ENCODE measurements at places on chromosomes 6 and 20. TPM values are rescaled to one million over a fixed set of nuclear protein-coding genes. Genes with fewer than 3 reads are reported as not detected.

The MAPK14 gene
- 27.3 TPM for total RNA-seq

- no peak for DNase-seq
These were observed 534.4 kb upstream of the CHD6 start for GRCh38 chr20:42152575-42152974.

DNA sequence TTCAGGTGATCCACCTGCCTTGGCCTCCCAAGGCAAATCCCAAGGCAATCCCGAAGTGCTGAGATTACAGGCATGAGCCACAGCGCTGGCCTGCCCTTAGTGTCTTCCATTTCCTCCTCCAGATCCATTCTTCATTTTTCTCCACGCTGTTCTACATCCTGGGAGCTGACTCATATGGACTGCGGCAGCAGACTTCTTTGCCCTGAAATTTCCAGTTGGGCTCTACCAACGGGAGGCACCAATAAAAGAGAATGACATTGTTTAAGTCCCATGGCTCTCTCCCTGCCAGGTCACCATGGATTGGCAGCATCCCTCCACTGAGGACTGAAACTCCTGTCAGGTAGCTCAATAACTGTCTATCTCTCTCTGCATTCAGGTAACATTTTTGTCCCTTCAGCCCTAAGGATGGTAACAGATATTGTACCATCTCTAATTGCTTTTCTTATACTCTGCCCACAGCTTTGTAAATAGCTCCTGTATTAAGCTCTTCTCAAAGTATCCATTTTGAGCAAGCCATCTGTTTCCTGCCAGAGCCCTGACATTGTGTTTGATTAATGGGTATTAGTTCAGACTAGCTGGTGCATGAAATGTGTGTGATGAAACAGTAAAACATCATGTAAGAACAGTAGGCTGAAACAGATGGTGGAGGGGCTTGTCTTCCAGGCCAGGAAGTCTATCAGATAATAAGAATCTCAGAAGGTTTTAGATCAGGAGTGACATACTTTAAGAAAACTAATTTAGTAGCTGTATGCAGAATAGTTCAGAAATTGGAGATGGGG lies 3.6 kb downstream of the TBCC start:
- no peak for DNase-seq

DNA sequence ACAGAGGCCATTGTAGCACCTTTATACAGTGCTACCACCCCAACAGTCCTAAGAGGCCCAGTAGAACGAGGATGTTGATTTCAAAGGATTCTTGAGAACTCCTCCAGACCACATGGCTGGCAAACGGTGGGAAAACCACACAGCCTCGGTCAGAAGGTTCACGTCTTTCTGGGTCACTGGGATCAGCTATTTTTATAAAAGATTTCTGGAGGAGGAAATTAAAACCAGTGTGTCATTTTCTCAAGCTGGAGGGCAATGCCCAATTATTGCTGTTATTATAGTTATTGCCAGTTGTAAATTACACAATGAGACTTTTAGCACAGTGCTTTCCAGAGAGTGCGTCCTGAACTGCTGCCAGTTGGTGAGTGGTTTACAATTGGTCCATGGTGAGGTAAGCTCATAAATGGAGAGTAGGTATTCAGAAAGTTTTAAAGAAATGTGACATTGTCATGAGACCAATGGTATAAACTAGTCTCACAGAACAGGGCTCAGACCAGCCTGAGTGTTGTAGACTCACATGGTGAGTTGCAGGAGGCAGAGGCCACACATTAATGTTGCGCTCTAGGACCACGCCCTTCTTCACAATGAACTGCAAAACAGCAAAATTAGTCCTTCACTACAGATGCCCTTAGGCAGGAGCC lies 8.4 kb upstream of the PPP1R14C start:
- DNase-seq = no peak

DNA sequence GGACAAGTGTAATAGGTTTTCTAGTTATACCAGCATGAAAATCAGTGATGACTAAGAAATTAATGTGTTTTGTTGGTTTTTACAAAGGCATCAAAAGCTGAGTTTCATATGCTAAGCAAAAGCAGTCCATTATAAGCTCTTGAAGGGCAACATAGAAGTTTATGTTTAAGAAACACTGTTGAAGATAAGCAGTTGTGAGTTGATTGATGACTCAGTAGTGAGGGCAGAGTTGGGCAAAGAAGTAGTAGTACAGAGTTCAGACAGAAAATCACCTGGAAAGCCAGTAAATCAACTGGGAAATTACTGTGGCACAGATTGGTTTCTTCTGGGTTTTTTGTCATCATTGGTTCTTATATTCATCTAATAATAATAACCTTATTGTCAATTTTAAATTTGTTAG lies 78.0 kb upstream of the SMIM8 start:
- DNase-seq = no peak

The BPIFB1 gene
- not detected for total RNA-seq

DNA sequence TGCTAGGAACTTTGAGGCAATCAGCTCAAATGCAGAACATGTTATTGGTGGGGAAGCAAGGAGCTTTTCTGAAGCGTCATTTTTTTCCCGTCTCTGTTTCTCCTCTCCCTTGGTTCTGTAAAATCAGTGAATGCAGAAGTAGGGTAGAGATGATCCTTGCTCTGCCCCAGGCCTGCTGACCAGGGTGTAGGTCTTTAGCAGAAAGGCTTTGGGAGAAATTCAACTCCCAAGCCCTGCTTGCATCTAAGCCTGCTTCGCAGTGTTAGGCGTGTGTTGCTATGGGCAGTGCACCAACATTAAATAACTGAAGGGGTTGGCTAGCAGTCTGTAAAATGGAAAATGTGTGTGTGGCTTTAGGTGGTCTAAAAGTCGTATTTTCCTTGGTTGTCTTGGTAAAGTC lies 45.9 kb downstream of the SASH1 start:
- DNase-seq = no peak

The BIRC7 gene
- total RNA-seq = 10.6 TPM

- no peak for DNase-seq
These were observed 70.5 kb upstream of the SLCO4A1 start for GRCh38 chr20:62571669-62572344.

DNA sequence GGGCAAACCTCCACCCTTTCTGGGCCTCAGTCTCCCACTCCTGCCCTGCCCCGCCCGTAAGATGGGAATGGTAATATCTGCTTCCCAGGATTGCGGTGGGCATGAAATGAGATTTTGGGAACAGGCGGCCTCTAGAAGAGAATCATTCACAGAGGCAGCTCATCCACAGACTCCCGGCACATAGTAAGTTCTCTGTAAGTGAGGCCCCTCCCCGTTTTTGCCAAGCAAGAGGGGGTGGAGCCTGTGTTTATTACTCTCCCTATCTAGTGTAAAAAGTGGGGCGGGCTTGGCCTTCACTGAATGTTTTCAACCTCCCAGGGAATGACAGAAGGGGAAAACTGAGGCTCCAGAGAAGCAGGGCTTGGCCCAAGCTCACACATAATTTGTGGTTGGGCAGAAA lies 20.0 kb downstream of the SUN5 start:
- DNase-seq = no peak

GRCh38 chr6:1524040-1524480 lies 85.7 kb upstream of the FOXC1 start:
- no peak for DNase-seq

DNA sequence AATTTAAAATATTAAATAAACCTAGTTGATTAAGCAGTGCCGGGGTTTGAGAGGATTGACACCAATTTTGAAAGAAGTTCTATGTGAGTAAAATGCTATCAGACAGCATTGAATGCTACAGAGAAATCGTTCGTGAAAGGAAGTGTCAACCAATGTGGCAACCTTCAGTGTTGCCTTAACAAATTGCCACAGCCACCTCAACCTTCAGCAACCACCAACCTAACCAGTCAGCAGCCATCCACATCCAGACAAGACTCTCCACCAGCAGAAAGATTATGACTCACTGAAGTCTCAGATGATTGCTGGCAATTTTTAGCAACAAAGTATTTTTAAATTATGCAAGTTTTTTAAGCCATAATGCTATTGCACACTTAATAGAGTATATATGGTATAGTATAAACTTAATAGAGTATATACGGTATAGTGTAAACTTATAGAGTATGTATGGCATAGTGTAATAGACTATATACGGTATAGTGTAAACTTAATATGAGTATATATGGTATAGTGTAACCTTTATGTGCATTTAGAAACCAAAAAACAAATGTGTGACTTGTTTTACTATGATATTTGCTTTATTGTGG lies 65.3 kb upstream of the ID4 start:
- no peak for DNase-seq

DNA sequence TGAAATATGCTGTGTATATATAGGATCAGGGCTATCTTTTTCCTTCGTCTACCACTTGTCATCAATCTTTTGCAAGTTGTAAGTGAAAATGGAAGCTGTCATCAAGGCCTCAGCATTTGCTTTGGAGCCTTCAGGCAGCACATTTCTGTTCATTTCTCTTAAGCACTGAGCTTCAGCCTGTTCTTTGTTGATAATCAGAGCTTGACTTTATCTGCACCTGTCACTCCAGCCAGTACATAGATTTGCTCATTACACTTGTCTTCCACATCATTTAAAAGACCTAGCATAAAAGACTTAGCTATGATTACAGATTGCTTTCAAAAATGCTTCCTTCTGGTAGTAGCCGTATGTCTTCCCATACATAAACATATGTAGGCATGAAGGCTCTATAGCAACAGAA lies 189.8 kb upstream of the GRIK2 start:
- DNase-seq = no peak

The C6orf15 gene
- 0.29 TPM for total RNA-seq

- no peak for DNase-seq
These were observed 212.4 kb downstream of the LY86 start for GRCh38 chr6:6801005-6801335.

GRCh38 chr6:38604700-38605099 lies 35.0 kb downstream of the BTBD9 start:
- DNase-seq = no peak

DNA sequence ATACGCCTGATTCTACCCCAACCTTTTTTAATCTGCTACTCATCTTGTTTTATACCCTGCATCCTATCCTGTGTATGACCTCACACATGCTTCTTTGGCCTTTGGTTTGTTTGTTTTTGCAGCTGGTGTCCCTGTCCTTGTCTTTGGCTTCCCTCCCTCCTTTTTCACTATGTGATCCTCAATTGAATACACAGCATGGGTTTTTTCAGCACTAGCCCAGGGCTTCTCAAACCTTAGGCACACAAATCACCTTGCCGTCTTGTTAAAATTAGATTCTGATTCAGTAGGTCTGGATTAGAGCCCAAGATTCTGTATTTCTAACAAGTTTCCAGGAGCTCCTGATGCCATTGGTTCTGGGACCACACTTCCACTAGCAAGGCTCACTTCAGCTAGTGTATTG lies 321.5 kb upstream of the MAN1A1 start:
- DNase-seq = no peak

DNA sequence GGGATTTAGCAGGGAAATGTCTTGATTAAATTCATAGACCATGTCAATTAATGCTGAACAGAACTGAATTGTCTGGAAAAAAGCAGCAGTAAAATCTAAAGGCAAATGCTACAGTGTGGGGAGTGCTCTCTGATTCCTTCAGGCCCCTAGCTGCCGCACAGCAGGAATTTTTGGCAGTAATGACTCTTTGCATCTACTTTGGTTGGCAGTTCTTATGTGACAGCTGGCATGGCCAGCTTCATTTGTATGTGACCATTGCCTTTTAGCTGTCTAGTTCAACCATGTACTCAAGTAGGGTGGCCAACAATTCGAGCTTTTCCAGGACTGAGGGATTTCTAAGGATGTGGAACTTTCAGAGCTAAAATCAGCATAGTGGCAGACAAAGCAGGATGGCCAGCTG lies 499.1 kb upstream of the MAN1A1 start:
- no peak for DNase-seq

The HMGCLL1 gene
- 1.4 TPM for total RNA-seq

DNA sequence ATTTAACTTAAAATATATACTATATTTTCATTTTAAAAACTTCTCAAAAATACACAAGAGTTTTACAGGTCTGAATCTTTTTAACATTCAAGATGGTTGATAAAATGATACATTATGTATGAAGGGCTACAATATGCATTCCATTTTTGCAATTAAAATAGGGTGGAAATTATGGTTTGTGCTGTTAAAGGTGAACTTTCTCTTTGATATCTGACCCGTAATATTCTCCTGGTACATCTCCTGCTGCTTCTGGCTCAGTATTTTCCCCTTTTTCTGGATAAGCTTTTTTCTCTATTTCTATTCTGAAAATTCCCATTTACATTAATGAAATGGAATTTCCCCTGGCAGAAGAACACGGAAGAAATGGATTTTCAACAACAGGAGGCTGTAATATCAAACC lies 27.4 kb upstream of the LCA5 start:
- no peak for DNase-seq

- DNase-seq = no peak
These were observed 413.2 kb downstream of the CDH26 start for GRCh38 chr20:60371384-60371783.

- no peak for DNase-seq
These were observed 161.0 kb downstream of the KHDC1L start for GRCh38 chr6:73064266-73064665.

DNA sequence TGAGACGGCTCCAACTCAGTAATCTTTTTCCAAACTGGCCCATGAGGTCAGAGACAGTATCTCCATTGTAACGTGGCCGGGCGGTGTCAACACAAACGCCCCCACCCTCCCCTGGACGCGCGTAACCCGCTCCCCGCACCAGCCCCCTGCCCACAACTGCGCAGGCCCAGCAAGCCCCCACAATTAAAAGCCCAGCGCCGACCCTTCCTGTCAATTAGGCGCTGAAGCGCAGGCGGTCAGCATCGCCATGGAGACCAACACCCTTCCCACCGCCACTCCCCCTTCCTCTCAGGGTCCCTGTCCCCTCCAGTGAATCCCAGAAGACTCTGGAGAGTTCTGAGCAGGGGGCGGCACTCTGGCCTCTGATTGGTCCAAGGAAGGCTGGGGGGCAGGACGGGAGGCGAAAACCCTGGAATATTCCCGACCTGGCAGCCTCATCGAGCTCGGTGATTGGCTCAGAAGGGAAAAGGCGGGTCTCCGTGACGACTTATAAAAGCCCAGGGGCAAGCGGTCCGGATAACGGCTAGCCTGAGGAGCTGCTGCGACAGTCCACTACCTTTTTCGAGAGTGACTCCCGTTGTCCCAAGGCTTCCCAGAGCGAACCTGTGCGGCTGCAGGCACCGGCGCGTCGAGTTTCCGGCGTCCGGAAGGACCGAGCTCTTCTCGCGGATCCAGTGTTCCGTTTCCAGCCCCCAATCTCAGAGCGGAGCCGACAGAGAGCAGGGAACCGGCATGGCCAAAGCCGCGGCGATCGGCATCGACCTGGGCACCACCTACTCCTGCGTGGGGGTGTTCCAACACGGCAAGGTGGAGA lies at the start of the genes HSPA1A and HSPA1L:
Gene HSPA1A, plus strand, starts transcription at position 519 of the 814 bp plus-strand sequence. Its CDS starts 214 bp downstream, at position 733.
Gene HSPA1L, minus strand, starts transcription at position 259 of the 814 bp plus-strand sequence. CDS start 3,311 bp downstream, outside the sequence.
- no peak for DNase-seq

- no peak for DNase-seq
These were observed 111.0 kb downstream of the PKHD1 start for GRCh38 chr6:51976374-51976773.

Data from epithelial cell of proximal tubule (primary cell).